Urothelium cell line (cell line): ENCODE measurements at places on chromosomes 11 and 22.
A peak's percentile ranks its signal among the peaks of the same experiment; 100 is the strongest.

DNA sequence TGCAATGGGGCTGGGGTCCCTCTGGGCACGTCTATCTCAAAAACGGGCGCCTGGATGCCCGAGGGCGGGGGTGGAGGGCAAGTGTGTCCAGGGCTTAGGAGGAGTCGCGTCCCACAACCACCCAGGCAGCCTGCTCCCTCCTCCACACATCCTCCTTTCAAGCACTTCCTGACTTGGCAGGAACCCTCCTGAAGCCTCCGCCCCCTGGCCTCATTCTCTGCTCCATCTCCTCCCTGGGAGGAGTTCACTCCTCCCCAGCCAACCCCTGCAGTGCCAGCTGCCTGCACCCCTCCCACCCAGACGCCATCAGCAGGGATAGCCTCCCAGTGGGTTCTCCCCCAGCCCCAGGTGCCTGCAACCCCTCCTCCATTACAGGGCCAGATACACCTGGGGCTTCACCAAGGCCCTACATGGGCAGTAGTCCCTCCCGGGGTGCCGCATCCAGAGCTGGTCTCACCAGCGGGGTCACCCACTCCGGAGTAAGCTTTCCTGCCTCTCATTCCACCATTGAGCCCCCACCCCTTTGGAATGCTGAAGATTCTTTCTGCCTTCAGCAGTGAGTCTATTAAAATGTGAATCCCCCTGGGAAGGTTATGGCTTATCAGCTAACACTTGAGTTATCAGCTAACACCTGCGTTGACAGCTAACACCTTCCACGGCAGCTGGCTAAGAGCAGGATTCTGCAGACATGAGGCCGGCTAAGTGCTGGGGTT is 24.4 kb downstream of the RTN4R start:
- peak; percentile 89 for DNase-seq

DNA sequence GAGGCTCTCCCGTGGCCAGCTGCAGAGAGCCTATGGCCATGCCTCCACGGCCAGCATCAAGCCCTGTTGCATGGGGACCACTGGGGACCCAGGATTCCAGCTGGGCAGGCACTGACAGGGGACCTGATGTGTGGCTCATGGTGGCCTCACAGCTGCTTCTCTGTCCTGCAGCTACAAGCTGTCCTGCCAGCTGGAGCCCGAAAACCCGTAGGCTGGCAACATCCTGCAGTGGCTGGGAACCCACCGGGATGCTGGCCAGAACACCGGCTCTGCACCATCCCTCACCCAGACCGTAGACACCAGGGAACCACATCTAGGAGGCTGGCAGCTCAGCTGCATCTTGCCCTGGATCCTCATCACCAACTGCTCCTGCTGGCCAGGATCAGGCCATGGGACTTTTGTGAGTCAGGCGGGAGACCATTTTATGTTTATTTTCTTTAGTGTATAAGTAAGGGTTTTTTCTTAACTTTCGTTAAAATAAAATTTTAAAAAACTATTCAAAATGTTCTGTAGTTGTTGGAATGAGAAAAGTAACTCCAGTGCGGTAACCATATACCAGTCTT is 7.9 kb downstream of the RGL4 start:
- no peak for DNase-seq

DNA sequence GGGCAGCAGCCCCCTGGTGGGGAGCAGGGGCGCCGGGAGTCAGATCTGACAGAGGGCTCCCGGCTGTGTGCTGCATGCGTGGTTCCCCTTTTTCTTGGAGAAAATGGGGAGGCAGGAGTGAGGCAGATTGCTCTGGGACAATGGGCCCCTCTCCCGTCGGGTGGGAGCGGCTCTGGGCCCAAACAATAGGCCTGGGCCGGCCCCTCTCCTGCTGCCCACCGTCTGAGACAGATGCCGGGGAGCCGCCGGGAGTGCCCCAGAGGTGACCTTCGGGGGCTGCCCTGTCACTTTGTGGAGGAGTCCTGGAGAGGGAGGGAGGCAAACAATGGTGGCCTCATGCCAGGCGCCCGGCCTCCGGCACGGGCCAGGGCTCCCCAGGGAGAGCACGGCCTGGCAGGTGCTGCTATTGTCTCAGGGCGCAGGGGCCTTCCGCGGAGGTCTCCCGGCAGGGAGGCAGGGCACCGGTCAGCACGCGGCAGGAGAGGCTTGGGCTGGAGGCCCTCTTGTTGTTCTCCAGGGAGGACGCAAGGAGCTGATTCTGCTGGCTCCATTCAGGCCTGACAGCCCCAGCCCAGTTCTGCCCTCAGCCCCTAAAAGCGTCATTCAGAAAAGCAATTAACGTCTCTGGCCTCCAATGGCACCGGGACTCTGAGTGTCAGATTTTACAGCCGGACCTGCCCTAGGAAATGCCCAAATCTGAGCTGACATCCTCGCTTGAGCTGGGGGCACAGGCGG is 44.8 kb downstream of the SMIM38 start:
- DNase-seq = no peak

DNA sequence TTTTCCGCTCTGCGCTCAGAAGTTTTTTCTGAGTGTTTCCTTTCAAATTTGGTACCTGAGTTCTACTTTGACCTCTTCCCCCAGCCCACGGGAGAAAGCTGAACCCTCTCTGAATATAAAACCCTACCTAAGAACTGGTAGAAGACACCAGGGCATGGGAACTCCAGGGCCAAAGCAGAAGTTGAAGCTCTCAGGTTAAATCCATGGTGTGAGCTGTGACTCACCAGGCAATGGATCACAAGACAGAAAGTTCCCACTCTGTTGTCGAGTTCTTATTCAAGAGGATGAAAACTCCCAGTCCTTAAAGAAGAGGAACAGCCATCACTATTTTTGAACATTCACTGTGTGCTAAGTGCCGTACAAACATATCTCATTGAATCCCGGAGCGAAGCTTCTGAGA is 8.9 kb downstream of the TMEM218 start:
- DNase-seq = no peak

- no peak for DNase-seq
Observed at GRCh38 chr11:97895572-97895971, 1125.2 kb upstream of the CNTN5 start.

DNA sequence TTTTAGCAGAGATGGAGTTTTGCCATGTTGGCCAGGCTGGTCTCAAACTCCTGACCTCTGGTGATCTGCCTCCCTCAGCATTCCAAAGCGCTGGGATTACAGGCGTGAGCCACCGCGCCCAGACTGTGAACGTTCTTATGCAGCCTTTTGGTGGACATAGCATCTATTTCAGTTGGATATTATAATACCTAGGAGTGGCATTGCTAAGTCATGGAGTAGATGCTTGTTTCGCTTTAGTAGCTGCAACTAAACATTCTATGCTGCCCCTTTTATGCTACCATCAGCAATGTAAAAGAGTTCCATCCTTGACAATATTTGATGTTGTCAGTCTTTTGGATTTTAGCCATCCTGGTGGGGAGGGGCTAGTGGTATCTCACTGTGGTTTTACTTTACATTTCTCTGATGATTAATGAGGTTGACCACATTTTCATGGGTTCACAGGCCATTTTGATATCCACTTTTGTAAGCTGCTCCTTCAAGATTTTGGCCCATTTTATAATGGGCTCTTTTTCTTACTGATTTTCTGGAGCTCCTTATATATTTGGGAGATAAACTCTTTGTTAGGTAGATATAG is 16.5 kb upstream of the APOBEC3A start:
- DNase-seq = no peak

DNA sequence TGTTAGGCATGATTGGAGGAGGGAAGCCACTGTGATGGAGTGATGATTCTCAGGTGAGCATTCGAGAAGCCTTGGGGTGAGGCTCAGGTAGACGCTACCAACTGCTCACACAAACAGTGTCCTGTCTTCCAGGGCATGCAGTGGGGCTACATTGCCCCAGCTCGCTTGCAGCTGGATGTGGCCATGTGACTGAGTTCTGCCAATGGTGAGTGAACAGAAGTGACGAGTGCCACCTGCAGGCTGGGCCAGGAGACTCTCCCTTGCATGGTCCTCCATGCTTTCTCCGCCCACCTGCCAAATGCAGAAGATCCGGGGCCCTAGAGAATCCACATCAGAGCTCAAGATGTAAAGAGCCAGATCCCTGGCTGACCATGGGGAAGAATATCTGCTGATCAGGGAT is 195.9 kb downstream of the BCR start:
- DNase-seq = no peak

- DNase-seq = no peak
Observed at GRCh38 chr11:122918734-122919133, 36.2 kb downstream of the JHY start.

GRCh38 chr11:47391077-47391583 is 12.8 kb upstream of the SPI1 start:
- no peak for DNase-seq

DNA sequence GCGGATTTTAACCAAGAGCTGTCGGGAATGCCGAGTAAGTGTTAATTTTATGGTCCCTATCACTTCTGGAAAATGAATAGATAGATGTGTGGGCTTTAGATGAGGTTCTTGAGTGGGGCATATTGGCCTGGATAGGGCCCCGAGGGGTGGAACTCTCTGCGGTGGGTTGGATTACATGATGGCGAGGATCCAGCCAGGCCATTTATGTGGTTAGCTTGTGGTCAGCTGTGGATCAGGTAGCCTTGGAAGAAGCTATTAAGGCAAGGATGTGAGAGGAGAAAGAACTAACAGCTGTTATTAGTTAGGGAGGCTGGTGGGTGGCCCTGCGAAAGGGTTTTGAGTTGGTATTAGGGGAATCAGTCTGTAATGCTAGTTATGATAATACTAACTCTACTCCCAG is 268.4 kb downstream of the NELL1 start:
- DNase-seq = peak; percentile 11

DNA sequence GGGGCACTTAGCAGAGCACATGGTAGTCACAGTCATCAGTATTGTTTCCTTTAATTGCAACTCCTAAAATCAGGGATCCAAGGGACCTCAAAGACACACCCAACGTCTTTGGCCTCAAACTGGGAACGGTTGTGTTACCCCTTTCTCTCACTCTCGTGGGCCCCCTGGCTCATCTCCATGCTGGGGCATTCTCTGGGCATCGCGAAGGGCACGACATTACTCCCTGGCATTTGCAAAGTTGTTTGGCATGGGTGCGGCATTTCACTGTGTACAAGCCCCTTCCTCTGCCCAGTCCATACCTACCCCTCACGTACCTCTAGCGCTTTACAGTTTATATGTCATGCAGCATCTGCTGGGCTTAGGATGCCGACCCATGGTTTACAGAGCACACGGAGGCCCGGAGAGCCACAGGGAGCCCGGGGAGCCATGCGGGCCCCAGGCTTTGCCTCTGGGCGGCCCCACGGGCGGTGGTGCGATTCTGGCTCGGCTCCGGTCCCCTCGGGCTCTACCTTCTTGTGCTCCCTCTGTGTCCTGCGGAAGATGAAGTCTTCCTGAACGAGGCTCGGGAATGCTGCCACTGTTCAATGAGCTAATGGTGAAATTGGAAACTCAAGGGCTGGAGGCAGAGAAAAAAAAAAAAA is 21.9 kb upstream of the CACNG2 start:
- DNase-seq = peak; percentile 44

DNA sequence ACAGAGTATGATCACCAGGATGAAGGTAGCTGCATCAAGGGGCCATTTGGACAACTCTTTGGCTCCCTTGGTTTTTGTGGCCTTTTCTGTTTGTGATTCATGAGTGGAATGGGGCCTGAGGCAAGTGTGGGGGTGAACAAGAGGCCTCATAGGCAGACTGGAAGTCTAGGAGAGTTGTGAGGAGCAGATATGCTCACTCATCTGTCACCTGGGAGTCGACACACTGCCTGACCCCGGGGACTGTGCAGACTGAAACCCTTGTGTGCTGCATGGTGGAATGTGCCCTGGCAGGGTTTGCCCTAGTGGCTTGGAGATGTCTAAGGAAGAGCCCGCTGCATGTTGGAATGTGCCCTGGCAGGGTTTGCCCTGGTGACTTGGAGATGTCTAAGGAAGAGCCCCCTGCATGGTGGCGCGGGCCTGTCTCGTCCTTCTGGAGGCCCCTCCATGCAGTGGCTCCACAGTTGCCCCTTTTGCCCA is 60.0 kb downstream of the MED15 start:
- no peak for DNase-seq

GRCh38 chr22:45997077-45997776 is 20.3 kb upstream of the WNT7B start:
- DNase-seq = peak; percentile 94

DNA sequence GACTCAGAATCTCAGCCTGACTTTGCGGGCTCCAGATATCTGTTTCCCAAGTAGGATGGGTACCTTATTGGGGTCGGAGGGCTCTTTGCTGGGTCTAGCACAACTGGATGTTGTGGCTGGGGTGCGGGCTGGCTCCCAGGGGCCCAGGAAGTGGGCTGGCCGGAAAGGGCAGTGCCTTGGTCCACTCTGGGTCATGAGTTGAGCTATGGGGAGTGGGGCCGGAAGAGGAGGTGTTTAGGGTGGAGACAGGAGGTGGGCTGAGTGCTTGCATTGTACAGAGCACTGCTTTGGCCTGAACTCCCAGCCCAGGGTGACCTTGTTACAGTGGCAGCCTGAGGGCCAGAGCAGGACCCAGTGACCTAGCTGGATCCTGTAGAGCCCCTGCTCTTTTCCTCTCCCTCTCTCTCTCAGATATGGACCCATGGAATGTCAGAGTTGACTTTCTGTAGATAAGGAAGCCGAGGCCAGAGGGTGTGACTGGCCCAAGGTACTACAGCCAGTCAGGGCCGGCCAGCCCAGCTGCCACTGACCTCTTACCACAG is 13.2 kb downstream of the PHLDB1 start:
- DNase-seq = no peak

GRCh38 chr11:119416606-119417580 is 6.1 kb downstream of the THY1 start:
- peak; percentile 62 for DNase-seq

GRCh38 chr22:23240639-23241389 is 60.5 kb downstream of the BCR start:
- no peak for DNase-seq

- no peak for DNase-seq
Observed at GRCh38 chr11:94738746-94739145, 29.4 kb upstream of the AMOTL1 start.

DNA sequence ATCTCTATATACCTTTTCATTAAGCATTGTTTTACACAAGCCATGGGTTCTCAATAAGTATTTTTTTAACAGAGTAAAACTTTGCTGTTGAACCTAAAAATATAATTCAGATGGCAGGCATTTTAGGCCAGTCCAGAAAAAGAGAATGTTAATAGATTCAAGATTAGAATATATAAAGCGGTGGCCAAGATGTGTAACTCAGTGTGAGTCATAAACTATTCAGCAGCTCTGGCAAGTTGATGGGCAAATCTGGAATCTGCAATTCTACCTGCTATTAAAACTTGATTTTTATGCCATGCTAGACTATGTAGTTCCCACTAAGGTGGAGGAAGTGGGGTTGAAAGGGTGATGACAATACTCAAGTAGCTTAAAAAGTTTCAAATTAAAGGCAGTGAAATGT is 45.4 kb downstream of the CASP12 start:
- no peak for DNase-seq

- DNase-seq = no peak
Observed at GRCh38 chr11:87712802-87713202, 462.4 kb downstream of the RAB38 start.
